Activated naive CD4-positive, alpha-beta T cell (primary cell): ENCODE measurements at places on chromosomes 4 and X.

GRCh38 chr4:35539404-35540055, 704.8 kb downstream of the ARAP2 start:
- DNase-seq = no peak

DNA sequence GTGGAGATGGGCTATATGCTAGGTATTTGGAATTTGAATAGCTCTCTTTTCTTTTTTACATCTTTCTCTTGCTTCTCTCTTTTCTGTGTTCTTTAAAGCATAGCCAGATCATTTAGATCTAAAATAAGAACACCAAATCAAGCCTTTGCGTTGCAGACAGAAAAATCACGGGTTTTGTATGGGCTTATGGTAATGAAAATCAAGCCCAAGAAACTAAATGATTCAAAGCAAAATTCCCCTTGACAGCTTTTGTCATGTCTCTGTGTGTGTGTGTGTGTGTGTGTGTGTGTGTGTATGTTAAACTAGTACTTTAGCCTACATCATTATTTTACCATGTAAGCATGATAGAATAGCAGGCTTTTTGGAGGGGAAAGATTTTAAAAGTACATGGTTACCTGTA, 1.8 kb upstream of the RASL11B start:
- DNase-seq = no peak

GRCh38 chr4:153151535-153152455, 52.4 kb upstream of the TRIM2 start:
- DNase-seq = no peak

DNA sequence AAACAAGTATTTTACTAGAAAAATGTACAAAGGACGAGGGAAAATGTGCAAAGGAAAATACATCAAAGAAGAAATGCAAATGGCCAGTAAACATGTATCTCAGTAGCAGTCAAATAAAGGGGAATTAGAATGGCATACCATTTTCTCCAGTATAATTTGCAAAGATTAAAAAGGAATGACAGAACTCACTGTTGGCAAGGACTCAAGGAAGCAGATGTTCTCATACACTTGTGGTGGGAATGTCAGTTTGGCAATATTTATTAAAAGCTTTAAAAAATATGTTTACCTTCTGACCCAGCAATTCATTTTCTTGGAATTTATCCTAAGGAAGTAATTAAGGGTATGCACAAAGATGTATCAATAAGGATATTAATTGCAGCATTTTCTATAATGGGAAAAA, 7.6 kb downstream of the CLCN5 start:
- no peak for DNase-seq

DNA sequence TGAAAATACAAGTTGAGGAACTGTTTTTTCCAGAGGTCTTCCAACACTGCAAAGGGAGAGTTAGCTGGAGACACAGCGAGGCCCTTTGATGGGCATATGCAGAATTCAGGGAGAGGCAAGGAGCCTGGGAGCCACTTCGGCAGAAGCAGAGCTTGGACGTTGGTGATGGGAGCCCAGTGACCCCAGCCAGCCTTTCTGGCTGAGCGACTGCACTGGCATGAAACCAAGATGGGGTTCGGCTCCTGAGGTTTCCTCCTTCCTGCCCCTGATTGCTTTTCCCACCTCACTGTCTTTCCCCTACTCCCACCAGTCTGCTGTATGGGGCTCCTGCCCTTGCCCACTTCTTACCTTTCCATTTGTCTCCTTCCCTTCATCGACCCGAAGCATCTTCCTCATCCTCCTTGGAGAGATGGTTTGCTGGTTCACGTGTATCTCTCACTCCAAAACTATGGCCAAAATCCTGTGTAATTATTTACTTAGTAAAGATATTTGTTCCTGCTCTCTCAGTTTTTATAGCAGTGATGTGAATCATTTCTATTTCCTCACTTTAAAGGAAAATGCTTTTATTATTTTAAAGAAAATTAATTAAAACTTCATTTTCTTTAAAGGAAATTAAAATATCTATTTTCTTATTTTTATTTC, 100.5 kb downstream of the NFKB1 start:
- DNase-seq = no peak
